ENCODE measurements at places on chromosomes 6 and 20. TPM values are rescaled to one million over a fixed set of nuclear protein-coding genes. Genes with fewer than 3 reads are reported as not detected.

GRCh38 chr20:46267108-46268105 lies 40.9 kb downstream of the CDH22 start:
- H3K4me1 ChIP-seq = no peaks in the 10 kb centered on the region
- DNase-seq = no peak
- no peak overlapping the region for H3K27ac ChIP-seq
- no peaks in the 10 kb centered on the region for H3K36me3 ChIP-seq

Gene DEFB115
- total RNA-seq = not detected

GRCh38 chr6:48183811-48184605 lies 73.0 kb upstream of the PTCHD4 start:
- no peaks in the 10 kb centered on the region for H3K36me3 ChIP-seq
- no peaks in the 10 kb centered on the region for H3K27me3 ChIP-seq
- no peak overlapping the region for H3K4me3 ChIP-seq
- H3K27ac ChIP-seq = no peak overlapping the region
- H3K4me1 ChIP-seq = no peaks in the 10 kb centered on the region

Gene LY6G5C
- 3.9 TPM for total RNA-seq

Gene OTOR
- total RNA-seq = not detected

DNA sequence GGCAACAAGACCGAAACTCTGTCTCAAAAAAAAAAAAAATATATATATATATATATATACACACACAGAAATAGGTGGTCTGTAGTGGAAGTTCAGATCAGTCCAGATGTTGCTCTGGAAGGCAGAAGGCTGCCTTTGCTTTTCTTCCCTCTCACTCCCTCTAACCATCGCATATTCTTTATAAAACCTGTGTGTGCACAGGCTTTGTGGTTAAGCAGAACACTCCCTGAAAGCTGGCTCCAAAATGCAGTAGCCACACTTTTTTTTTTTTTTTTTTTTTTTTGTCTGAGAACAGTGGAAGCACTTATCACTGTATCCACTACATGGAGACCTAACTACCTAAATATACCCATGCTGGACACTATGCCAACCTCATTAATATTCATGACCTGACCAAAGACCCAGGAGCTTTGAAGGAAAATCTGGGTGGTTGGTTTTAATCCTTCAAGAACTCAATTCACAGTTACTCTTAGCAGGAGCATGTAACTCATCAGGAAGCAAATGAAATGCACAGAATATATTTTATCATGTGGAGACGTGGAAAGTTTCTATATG lies 20.0 kb upstream of the GFOD1 start:
- H3K4me3 ChIP-seq = no peak overlapping the region
- no peaks in the 10 kb centered on the region for H3K27me3 ChIP-seq
- peaks cover 4% of the 10 kb centered on the region for H3K4me1 ChIP-seq
- H3K27ac ChIP-seq = no peak overlapping the region
- no peak for DNase-seq
- H3K36me3 ChIP-seq = no peaks in the 10 kb centered on the region

DNA sequence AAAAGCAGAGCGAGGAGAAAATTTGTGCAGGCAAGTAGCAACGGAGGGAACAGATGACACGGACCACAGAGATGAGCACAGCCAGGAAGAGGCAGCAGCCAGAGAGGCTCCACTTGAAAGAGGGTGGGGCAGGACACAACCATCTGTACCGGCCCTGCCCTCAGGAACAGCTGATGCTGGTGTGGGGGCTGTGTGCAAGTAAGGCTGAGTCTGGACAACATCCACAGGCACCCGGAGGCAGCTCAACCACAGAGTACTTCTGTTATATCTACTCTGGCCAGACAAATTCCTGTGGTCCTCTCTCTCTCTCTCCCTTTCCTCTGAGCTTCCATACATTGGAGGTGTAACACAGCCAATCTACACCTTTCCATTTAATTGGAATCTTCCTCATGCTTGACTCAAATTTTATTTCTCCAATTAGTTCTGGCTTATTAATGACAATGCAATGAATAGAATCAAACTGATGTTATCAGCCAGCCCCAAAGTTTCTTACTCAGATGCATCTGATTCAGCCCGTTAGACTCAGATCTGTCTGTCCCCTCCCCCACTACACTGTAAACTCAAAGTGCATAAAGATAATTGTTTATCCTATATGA lies 24.9 kb downstream of the KIF13A start:
- peaks cover 3% of the 10 kb centered on the region for H3K4me1 ChIP-seq
- H3K36me3 ChIP-seq = no peaks in the 10 kb centered on the region
- no peak overlapping the region for H3K4me3 ChIP-seq
- H3K27ac ChIP-seq = no peak overlapping the region
- H3K27me3 ChIP-seq = no peaks in the 10 kb centered on the region
- DNase-seq = no peak

DNA sequence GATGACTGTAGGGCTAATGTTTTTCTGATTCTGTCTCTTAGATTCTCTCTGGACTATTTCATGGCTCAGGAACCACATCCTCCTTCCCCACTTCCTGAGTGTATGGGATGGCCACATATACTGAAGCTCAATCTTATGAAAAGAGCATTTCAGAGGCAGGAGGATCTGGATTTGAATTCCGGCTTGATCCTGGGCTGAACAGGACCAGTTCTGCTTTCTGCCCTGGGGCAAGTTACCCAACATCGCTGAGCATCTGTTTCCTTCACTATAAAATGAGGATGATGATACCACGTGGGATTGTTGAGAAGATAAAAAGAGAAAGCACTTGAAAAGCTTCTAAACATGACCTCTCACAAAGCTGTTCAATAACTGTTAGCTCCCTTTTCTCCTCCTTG lies 168.4 kb upstream of the TNFAIP3 start:
- DNase-seq = no peak
- H3K27ac ChIP-seq = no peak overlapping the region
- no peaks in the 10 kb centered on the region for H3K4me1 ChIP-seq
- H3K4me3 ChIP-seq = no peak overlapping the region

DNA sequence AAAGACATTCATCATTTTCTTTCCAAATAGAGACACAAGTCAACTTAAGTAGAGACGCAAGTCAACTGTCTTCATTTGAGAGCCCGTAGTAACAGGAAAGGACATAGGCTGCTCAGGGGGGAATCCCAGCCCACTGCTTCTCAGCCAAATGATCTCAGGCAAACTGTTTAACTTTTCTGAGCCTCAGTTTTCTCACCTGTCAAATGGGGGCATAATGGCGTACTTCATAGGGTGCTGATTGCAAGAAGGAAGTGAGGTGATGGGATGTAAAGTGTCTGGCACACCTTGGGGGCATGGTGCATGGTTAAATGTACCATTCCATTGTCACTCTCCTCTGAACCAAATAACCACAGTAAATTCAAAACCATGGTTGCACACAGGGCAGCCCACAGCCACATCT lies 96.5 kb downstream of the EYA2 start:
- H3K4me1 ChIP-seq = no peaks in the 10 kb centered on the region
- no peak overlapping the region for H3K4me3 ChIP-seq
- peaks cover 27% of the 10 kb centered on the region for H3K27me3 ChIP-seq
- H3K27ac ChIP-seq = no peak overlapping the region
- DNase-seq = no peak

Gene TBXT
- total RNA-seq = not detected

DNA sequence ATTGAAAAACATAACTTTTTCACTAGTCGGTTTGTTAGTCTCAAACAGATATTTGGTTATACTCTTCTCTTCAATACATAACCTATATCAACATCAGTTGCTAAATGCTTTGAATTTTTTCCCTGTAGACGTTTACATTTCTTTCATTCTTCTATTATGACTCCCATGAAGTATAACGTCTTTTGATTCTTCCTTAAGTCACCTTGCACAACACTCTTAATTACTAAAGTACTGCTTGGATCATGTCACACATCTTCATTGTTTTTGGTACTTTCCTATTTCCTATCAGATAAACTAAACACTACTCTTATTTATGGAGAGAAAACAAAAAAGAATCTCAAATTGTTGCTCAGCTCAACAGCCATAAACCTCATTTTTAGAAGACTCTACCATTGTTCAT lies 23.0 kb upstream of the BMP5 start:
- no peak overlapping the region for H3K27ac ChIP-seq
- no peaks in the 10 kb centered on the region for H3K36me3 ChIP-seq
- H3K27me3 ChIP-seq = no peaks in the 10 kb centered on the region
- DNase-seq = no peak
- H3K4me1 ChIP-seq = no peaks in the 10 kb centered on the region

DNA sequence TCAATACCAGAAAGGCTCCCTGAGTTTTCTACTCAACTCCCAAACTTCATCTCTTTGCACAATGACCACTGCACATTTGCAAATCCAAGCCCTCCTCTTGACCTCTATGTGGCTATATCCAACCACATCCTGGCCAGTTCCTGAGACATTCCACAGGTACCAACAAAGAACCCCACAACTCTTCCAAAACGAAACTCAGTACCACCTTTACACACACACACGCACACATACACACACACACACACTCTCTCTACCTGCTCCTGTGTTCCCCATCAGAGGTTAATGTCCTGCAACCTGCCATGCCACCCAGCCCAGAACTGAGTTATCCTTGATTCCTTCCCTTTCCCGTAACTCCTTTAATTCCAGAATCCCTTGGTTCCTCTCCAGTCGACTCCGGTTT lies 58.5 kb downstream of the CHD6 start:
- H3K27ac ChIP-seq = no peak overlapping the region
- H3K4me1 ChIP-seq = peaks cover 4% of the 10 kb centered on the region
- DNase-seq = no peak
- H3K27me3 ChIP-seq = no peaks in the 10 kb centered on the region

DNA sequence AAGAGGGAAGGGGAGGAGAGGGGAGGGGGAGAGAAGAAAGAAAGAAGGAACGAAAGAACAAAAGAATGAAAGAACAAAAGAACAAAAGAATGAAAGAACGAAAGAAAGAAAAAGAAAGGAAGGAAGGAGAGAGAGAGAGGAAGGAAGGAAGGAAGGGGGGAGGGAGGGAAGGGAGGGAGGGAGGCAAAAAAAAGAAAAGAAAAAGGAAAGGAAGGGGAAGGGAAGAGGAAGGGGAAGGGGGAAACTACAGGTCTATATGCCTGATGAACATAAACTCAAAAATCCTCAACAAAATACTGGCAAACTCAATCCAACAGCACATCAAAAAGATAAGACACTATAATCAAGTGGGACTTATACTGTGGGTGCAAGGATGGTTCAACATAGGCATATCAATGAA lies 13.7 kb upstream of the LGSN start:
- no peaks in the 10 kb centered on the region for H3K4me1 ChIP-seq
- DNase-seq = no peak
- no peak overlapping the region for H3K27ac ChIP-seq
- H3K4me3 ChIP-seq = no peak overlapping the region
- no peaks in the 10 kb centered on the region for H3K36me3 ChIP-seq

Gene KHDC1
- total RNA-seq = 11.1 TPM

DNA sequence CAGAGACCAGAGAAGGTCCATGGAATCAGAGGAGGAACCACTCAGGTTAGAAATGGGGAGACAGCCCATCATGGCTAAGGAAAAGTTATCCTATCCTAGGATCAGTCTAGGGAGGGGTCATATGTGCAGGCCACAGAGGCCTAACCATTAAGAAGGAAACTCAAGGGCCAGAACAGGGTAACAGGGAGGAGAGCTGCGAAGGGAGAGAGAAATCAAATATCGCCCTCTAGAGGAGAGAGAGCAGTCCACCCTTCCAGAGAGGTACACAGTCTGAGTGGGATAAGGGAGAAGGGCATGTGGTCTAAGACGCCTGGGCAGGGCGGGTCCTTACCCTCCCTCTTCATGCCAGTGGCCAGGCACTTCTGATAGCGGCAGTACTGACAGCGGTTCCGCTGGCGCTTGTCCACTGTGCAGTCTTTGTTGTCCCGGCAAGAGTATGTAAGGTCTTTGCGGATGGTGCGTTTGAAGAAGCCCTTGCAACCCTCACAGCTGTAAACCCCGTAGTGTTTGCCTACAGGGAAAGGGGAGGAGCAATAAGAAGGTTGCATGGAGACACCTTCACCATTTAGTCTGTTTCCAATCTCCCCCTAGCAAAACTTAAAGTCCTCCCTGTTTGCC lies 2.9 kb downstream of the RXRB start:
- DNase-seq = peak; percentile 78
- H3K27ac ChIP-seq = no peak overlapping the region
- H3K4me3 ChIP-seq = no peak overlapping the region
- peaks cover 15% of the 10 kb centered on the region for H3K4me1 ChIP-seq
- H3K27me3 ChIP-seq = no peaks in the 10 kb centered on the region
- peaks cover 44% of the 10 kb centered on the region for H3K36me3 ChIP-seq

DNA sequence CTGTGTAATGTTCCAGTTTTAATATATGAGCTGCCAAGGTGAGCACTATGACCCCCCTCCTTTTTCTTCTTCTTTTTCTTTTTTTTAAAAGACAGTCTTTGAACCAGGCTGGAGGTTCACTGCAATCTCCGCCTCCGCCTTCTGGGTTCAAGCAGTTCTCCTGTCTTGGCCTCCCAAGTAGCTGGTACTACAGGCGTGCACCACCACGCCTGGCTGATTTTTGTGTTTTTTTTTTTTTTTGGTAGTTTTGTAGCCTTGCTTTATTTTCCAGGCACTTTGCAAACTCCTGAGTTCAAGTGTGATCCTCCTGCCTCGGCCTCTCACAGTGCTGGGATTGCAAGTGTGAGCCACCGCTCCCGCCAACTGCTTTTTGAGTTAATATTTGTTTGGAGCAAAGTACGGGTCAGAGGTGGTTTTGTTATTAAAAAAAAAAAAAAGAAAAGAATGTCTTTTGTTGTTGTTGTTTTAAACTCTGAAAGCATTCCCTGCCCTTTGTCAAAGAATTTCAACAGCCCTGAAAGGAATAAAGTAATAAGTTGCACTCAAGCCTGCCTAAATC lies 78.6 kb downstream of the JARID2 start:
- no peak overlapping the region for H3K27ac ChIP-seq
- DNase-seq = no peak
- H3K36me3 ChIP-seq = no peaks in the 10 kb centered on the region
- H3K4me3 ChIP-seq = no peak overlapping the region
- H3K4me1 ChIP-seq = peaks cover 60% of the 10 kb centered on the region

Gene TOX2
- total RNA-seq = 117 TPM

- no peak overlapping the region for H3K27ac ChIP-seq
- H3K36me3 ChIP-seq = no peaks in the 10 kb centered on the region
- DNase-seq = no peak
- no peaks in the 10 kb centered on the region for H3K27me3 ChIP-seq
- no peak overlapping the region for H3K4me3 ChIP-seq
Observed at GRCh38 chr6:311679-312220, 19.5 kb downstream of the DUSP22 start.

Gene GHRH
- total RNA-seq = not detected

DNA sequence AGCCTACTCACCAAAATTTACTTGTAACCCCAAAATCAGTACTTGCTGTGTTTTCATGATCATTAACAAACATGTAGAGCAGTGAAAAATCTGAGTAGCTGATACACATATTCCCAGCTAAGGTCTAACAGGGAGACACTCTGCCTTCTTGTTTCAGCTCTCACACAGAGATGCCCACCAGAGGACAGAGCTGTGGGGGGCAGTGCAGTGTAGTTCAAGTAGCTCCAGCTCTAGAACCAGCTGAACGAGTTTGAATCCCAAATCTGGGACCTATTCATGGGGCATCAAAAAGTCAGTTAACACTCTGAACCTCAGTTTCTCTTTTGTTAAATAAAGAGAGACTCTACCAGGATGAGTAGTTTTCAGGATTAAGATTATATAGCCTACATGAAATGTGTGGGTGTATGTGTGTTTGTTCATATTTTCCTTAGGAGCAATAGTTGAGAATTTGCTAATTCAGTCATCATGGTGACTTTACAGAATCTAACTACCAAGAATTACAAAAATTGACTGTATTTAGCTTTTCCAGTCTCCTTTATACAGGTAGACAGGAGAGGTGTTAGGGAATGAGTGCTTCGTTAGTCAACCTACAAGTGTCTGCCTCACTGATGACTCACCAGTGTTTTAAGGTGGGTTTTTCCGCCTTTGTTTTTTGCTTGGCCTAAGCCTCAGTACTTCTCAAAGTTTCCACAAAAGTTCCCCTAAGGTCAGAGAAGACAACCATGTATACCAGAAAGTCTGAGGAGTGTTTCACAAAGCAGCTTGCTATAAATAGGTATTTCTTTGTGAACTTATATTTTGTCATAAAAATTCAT lies 164.0 kb upstream of the RUNX2 start:
- H3K36me3 ChIP-seq = no peaks in the 10 kb centered on the region
- no peak for DNase-seq
- H3K4me1 ChIP-seq = no peaks in the 10 kb centered on the region
